ENCODE measurements at places on chromosomes 7 and 10.

- peak; percentile 89 for DNase-seq
These were observed 538.5 kb downstream of the HTR7 start for GRCh38 chr10:90319188-90319914.

GRCh38 chr7:50791938-50792341, 9.2 kb upstream of the GRB10 start:
- DNase-seq: peak; percentile 47

- peak; percentile 31 for DNase-seq
These were observed 109.6 kb downstream of the LRMDA start for GRCh38 chr10:75540981-75541380.

DNA sequence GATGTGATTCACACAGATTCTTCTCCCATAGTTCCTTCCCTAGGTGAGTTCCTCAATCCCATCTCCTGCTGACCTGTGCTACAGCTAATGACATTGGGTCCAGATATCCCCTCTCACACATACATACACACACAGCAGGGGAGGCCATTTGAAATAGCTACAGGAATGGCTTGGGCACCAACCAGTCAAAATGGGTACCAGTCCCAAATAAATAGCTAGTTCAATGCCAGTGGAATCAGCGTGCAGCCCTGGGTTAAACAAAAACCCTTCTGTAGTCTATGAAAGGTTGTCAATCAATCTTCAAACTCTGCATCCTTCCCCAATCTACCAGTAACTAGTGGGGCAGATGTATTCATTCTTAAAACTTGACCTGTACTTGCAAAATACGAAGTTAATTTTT, 9.3 kb downstream of the PNLIPRP2 start:
- DNase-seq: no peak

GRCh38 chr10:28849309-28849708, 172.0 kb downstream of the BAMBI start:
- DNase-seq: no peak

DNA sequence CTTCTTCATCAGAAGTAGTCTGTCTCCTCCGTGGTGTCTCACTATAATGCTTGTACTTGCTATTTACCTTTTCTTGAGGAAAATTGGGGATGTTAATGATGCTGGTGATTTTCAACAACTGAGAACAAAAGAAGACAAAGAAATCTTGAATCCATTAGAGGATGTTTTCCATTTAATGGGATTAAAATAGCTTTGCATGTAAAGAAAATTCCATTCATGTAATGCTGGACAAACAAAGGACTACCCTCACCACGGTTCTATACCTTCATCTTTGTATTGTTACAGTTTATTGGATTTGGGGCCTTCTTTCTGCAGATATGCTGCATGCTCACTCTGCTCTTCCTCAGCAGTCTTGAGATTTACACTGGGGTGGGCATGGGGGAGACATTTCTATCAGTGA, 128.4 kb downstream of the WNT2 start:
- no peak for DNase-seq

DNA sequence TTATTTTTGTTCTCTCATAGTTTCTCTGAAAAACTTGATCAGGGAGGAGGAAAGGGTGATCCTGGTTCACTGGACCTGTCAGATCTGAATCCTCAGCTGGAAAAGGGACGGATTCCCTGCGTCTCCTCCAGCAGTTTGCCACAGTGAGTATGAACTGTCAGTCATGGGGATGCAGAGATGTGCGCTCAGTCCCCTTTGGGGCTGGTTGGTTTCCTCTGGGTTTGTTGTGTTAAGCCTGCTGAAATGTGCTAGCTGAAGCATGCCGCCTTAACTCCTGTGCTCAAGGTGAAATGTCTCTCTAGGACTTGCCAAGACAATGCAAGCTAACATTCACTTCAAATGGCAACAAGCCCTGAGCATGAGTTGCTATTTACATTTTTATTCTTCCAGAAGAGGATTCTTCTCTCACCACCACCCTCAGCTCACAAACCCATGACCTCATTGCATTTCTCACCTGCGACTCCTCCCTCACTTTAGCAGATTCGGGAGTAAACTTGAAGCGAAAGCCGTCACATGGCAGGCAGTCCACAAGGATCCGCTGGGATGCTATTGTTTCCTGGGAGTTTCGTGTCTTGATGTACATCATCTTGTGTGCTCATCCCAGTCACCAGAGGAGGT, 192.9 kb upstream of the FZD8 start:
- no peak for DNase-seq

DNA sequence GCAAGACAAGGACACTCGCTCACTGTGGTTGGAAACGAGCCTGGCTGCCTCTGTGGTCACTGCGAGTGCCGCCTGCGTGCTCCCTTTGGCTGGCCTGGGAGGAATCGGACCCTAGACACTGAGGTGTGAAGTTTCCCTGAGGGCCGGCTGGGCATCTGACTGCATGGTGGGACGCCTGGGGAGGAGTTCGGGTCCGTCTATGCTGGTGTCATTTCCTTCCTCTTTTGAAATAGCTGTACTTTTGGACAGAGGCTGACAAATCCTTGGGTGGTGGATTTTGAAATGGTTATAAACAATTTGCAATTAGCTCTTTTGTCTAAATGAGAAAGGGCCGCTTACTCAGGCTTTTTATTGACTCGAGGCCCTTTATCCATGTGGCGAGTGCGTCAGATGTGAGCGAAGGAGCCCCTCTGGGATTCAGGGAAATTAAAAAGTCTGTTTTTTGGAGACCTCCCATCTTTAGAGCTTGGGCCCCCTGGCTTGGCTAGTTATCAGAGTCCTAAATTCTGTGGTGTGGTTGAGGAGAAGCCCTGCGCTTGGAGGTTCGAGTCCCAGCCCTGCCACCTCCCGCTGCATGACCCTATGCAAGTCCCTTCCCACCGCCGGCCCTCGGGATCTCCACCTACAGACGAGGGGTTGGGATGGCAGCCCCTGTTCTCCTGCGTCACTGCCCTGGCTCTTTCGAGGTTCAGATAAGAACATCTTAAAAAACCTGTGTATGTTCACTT, 147.1 kb downstream of the RGS10 start:
- DNase-seq: peak; percentile 71

DNA sequence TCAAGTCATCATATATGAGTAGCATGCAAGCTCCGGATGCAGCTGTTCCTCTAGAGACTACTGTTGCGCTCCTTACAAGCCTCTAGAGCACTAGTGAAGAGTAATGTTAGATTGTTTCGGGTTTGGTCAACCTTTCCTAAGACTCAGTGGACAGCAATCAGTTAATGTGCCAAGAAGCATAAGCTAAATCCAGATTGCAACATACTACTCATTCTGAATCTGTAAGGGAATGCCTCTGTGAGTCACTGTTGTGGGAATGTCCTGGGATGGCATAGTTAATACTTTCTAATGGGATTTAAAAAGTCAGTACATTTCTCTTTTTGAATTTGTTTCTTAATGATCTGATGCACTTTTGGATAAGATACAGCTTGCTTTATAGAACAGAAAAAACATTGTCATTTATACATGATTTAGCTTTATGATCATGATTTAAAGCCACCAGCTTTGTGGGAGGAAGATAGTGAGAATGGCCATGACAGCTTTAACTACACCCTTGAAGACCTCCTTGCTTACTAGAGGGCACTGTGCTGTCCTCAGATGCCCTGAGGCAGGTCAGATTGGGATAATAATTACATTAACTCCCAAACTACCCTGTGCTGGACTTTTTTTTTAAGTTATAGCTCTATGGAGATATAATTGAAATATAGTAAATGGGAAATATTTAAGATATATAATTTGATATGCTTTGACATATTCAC, 138.4 kb downstream of the SDK1 start:
- DNase-seq: peak; percentile 88

DNA sequence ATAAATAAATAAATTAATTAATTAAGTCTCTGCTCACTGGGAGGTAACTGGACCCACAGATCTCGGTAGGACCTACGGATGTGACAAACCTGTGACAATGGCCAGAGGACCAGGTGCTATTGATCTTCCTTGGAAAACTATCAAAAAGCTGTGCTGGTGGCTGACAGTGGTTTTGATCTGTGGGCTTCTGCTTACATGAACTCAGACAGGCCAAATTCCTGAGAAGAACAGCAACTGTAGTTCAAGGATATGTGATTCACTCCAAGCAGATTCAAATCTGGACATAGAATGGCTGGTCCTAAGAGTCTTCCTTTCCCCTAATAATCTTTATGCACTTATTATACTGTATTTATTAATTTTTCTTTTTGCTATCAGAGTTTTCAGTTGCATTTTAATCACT, 80.0 kb downstream of the ATXN7L1 start:
- no peak for DNase-seq

DNA sequence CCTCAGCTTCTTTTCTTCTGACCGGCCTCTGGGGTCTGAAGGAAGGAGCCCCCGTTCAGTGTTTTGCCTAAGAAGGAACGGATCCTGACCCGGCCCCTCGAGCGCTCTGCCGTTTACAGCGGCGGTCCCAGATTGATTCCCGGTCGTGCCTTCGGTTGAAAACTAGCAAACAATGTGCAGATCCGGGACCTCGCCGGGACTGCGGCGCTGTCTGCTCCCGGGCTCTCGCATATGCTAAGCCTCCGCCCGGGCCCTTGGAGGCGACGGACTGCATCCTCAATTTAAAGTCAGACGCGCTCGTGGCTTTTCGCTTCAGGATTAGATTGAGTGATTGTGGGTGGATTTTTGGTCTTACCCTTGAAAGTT, 559 bp downstream of the DBF4 start:
- peak; percentile 83 for DNase-seq

GRCh38 chr7:8177109-8177933, 84.6 kb downstream of the ICA1 start:
- DNase-seq: no peak

Data from astrocyte of the hippocampus (primary cell).